ENCODE measurements at places on chromosomes 11 and 22.

GRCh38 chr11:114172871-114173444 lies 113.4 kb downstream of the ZBTB16 start:
- no peak for DNase-seq

- DNase-seq = peak; percentile 45
Observed at GRCh38 chr11:93054881-93055280, 85.4 kb downstream of the MTNR1B start.

- no peak for DNase-seq
Observed at GRCh38 chr22:29983296-29983917, 96.9 kb upstream of the HORMAD2 start.

DNA sequence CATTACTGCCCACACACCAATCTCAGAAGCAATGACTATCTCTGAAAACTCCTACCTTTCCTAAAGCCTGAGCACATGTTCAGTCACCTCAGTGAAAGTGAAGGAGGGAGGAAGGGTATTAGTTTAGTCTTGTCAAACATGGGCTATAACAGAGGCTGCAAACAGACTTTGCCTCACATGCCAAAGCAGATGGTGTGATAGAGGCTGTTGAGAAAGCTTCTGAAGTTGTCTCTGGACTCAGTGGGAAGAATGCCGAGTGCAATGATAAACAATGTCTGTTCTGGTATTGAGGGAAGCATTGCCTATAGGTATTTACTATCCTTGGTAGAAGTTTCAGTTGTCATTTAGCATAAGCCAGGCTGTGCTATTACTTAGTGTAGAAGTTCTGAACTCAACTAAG lies 314.5 kb upstream of the CCDC90B start:
- no peak for DNase-seq

GRCh38 chr11:83571302-83571701 lies 285.1 kb upstream of the CCDC90B start:
- no peak for DNase-seq

GRCh38 chr11:27046956-27047355 lies 6.3 kb downstream of the BBOX1 start:
- DNase-seq = no peak
